ENCODE measurements at places on chromosomes 4 and X. TPM values are rescaled to one million over a fixed set of nuclear protein-coding genes. Genes with fewer than 3 reads are reported as not detected.

The GAB3 gene
- 0.76 TPM for total RNA-seq

The USP17L12 gene
- not detected for total RNA-seq

The GAGE12E gene
- total RNA-seq: not detected

The GUCY1A1 gene
- total RNA-seq: not detected

The SLC2A9 gene
- total RNA-seq: 0.41 TPM

The AKAP17A gene
- total RNA-seq: 37.1 TPM

Measured in A549 treated with DMSO at 1 μM for 4 hours (cell line).